Activated CD4-positive, alpha-beta T cell treated with anti-CD3 and anti-CD28 coated beads, Interleukin-2, amount 50 U/mL, for 4 hours (primary cell): ENCODE measurements at places on chromosomes 12 and 14.

GRCh38 chr14:54771411-54772027, 131.1 kb downstream of the GCH1 start:
- DNase-seq, result no peak

DNA sequence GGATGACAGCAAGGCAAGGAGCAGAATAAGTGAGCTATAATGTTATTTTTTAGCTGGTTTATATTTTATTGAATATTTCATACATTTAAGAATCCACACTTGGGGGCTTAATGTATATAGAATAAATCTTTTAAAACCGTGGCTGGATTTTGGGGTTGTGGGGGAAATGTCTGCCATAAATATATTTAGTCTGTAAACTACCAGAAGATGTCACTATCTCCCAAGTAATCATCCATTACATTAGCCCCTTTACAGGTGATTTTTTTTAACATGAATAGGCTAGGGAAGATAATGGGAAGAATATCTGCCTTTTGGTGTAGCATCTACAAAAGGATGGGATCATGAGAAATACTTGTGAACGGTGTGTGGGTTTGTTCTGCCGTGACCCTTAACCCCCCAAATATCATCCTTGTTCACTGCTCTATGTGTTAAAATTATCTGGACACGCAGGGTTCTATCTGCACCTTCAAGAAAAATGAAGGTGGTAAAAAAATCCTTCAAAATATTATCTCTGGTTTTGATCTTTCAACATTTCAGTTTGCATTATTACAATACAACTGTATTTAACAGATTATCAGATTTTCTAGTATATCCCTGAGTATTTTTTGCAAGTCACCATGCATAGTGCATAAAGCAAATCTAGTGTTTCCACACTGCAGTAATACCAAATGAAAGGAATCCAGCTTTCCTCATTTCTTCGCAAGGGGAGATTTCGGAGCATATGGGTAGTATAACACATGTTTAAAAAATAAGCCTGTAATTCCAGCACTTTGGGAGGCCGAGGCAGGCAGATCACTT, 8.0 kb upstream of the SLC17A8 start:
- no peak for DNase-seq

DNA sequence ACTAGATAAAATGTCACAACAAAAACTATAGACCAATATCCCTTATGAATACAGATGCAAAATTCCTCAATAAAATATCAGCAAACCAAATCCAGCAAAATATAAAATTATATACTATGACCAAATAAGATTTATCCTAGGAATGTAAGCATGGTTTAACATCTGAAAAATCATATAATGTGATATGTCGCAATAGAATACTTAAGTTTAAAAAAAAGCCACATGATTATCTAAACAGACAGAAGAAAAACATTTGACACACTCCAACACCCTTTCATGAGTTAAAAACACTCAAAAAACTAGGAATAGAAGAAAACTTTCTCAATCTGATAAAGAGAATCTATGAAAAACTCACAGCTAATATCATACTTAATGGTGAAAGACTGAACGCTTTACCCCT, 20.3 kb downstream of the ANGEL1 start:
- DNase-seq, result no peak

DNA sequence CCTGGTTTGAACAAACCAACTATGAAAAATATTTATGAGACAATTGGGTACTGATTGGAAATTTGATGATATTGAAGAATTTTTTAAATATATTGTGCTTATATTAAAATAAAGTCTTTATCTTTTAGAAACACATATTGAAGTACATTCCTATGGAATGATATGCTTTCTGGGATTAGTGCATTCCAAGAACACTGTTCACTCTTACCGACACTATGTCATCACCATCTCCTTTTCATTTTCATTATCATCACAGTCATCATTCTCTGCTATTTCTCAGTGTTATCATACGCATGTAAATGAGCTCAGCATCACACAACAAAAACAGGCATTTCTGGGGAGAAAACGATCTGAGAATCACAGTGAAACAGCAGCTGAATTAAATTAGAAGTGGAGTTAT, 513.3 kb upstream of the CCDC196 start:
- DNase-seq, result no peak

DNA sequence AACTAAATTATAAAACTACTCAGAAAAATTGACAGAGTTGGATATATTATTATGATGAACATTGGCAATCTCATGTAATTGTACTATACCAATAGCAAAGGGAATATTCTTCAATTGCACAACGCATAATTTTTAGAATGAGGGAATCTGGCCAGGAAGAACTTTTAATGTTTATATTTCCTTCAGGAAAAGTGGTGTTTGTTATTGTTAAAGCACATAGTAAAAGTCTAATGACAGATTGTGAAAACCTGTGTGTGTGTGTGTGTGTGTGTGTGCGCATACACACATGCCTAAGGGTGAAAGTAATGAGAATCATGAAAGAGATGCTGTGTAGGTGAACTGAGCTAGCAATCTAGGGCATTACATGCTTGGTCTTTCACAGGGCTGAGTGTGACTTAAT, 877.7 kb downstream of the SLC6A15 start:
- no peak for DNase-seq

DNA sequence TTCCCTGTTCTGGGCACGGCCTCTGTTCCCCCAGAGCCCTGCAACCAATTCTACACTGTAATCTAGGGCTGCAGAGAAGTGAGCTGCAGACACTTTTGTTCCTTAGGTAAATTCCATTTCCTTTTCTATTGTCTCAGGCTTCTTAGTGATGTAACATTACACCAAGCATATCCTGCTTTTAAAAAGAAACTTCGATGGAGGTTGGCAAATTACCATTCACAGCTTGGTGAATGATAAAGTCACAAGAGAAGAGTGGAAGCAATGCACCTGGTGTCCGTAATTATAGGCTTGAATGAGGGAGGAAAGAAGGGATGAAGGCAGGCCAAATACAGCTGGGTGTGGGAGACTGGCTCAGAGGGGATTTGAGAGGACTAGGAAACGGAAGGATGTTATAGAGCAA, 68.6 kb downstream of the PPM1A start:
- no peak for DNase-seq

DNA sequence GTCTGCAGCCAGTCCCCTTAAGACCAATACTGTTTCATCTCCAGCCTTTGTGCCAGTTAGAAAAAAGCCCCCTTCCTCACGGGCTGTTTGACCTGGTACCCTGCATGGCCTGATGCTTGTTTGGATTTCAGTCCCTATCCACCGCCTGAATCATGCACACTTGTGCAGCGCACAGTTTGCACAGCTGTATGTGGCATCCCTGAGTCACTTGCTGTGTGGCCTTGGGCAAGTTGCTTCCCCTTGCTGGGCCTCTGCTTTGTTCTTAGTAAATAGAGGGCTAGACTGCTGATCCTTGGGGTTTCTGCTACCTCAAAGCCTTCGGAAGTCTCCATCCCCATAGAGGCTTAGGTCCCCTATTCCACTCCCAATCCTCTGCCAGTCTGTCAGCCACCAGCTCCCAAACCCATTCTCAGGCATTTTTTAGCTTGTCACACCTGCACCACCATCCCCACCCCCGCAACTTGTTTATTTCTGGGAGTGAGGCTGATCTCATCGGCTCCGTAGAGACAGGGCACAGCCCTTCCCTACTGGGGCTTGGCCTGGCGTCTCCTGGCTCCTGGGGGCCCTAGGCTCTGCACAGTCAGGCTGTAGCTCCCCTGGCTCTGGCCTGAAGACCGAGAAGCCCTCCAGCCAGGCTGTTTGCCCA, 8.8 kb downstream of the KRT80 start:
- no peak for DNase-seq

- DNase-seq, result no peak
These were observed 6.1 kb upstream of the AAAS start for GRCh38 chr12:53327435-53328042.

- peak; percentile 25 for DNase-seq
These were observed 134.3 kb downstream of the PLXNC1 start for GRCh38 chr12:94282675-94283074.

GRCh38 chr12:56120158-56120846, 2.2 kb downstream of the ZC3H10 start:
- DNase-seq, result no peak

DNA sequence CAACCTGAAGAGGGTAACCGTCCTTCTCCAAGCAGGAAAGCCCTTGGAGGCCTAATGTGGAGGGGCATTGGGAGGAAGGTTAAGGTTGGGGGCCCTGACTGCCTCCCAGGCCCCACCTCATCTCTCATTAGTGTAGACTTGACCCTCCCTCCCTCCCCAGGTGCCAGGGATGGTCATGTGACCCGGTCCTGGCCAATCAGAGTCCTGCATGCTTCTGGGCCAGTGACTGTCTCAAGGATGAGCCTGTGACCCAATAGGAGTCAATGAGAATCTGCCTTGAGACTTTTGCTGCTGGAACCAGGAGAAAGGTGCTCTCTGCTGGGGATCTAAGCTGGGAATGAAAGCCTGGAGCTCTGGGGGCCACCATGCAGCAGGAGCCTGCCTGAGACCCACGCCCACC, 70.8 kb downstream of the NCOR2 start:
- DNase-seq, result no peak

DNA sequence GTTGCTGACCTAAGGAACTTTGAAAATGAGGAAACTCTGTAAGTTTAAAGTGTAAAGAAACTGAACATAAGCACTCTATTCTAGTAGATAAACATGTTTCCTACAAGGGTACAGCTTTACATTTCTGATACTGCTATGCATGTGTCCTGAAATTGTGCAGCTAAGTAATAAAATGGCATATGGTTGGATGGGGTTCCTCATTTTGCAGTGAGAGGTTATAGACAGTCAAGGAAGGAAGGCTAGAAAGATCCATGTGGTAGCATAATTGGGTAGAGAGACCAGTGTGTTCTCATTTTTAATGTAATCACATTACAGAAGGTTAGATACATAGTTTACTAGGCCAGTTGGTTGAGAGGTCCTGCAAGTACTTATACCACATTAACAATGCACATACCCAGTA, 477.0 kb downstream of the TMEM121 start:
- DNase-seq, result no peak

- no peak for DNase-seq
These were observed 97.2 kb downstream of the PCNX1 start for GRCh38 chr14:71004481-71004880.

DNA sequence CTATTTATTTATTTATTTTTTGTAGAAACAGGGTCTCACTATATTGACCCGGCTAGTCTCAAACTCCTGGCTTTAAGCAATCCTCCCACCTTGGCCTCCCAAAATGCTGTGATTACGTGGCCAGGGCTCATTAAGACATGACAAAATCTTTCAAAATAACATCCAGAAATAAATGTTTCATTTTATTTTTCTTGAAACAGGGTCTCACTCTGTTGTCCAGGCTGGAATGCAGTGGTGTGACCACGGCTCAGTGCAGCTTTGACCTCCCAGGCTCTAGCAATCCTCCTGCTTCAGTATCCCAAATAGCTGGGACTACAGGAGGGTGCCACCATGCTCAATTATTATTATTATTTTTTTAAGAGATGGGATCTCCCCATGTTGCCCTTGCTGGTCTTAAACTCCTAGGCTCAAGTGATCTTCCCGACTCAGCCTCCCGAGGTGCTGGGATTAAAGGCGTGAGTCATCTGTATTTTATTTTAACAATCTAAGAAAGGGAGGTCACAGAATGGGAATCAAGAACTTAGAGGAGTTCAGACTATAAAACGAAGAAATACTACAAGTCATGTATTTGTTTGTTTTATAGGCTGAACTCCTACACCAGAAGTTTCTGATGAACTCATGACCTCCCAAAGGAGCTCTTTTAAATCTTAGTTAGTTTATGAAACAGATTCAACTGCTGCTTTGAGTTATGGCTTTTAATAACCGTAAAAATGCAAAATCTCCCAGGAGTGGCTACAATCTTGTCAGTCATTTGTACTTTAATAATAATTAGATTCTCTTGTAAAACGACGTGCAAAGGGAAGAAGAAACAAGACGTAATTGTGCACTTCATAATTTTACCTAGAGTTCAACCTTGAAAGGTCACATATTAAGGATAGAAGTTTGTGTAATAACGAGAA, 2.1 kb upstream of the TMEM263 start:
- no peak for DNase-seq

DNA sequence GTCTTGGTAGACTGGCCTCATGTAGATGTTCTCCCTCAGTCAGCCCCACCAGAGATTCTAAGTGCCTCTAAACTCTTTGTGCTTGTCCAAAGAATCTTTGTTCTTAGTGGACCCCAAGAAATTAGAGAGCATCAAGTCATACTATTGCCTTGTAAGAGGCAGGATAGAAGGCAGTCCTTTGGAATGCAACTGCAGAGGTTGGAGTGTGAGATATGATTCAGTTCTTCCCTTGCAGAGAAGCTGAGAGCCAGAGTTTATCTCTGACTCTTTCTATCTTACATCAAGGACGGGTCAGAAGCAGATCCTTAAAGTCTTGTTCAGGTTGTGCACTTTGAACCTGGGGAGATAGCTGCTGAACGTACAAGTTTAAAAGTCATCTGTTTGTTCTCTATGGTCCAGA, 21.1 kb downstream of the TMX1 start:
- no peak for DNase-seq

DNA sequence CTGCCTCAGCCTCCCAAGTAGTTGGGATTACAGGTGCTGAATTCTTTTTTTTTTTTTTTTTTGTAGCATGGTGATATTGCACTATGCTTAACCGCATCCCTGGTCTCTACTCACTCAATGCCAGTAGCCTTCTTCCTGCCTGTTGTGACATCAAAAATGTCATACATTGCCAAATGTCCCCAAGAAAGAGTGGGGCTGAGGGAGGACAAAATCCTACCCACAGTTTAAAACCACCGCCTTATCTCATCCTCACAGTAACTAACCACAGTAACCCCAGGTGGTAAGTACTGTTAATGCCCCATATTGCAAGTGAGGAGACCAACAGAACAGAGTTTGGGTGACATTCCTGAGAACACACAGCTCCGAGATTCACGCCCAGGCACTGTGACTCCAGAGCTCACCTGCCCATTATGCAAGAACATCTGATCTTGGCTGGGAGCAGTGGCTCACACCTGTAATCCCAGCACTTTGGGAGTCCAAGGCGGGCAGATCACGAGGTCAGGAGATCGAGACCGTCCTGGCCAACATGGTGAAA, 19.6 kb downstream of the MORN3 start:
- DNase-seq, result no peak

DNA sequence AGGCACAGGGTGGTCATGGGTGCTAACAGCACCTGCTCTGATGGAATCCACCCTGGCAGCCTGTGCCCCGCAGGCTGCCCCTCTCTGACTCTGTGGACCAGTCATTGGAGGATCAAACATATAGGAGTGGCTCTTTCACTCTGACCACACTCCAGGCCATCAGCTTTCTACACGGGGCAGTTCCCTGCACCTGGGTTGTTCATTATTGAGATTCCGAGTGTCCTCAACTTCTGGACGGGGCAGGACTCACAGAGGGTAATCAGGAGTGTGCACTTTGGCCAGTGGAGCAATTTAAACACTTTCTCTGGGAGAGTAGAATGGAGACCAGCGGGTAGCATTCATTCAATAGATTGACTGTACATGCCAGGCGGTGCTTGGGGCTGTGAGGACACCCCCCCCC, 94.8 kb downstream of the NINJ2 start:
- no peak for DNase-seq

DNA sequence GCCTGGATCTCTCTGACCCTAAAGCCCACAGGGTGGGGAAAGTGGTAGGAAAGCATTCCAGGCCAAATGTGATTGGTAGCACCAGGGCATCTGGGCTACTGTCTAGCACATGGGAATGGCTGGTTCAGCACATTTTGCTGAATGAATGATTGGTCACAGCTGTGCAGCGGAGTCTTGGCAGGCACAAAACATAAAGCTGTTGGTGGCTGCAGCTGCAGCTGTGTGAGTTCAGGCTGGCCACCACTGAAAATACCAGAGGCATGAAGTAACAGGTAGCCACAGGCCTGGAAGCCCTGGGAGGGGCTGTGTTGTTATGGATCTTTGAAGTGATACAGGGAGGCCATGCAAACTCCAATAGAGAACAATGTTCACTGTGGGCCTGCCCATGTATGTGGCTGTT, 72.7 kb downstream of the MYRFL start:
- no peak for DNase-seq

- no peak for DNase-seq
These were observed 49.5 kb upstream of the RTRAF start for GRCh38 chr14:51939755-51940301.
